CD8-positive, alpha-beta T cell (primary cell): ENCODE measurements at places on chromosomes 12 and 14.

GRCh38 chr14:56342494-56342942 lies 224.3 kb downstream of the PELI2 start:
- no peak for DNase-seq

- DNase-seq, result no peak
These were observed 202.7 kb downstream of the RASSF9 start for GRCh38 chr12:85633491-85633890.

DNA sequence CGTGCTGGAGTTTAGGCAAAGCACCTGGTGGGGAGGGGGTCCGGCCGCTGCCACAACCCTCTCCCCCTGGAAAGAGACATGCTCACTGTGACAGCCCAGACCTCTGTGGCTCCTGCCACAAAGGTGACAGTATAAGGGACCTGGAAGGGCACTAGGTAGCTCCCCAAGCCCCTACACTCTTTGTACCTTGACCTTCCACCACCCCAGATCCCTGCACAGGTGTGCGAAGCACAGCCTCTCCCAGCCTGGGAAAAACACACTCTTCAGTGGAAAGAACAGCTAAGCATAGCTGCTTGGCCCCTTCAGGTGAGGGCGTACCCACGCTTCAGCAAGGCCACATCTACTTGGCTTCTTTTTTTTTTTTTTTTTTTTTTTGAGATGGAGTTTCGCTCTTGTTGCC lies 4.9 kb upstream of the PLA2G1B start:
- no peak for DNase-seq

DNA sequence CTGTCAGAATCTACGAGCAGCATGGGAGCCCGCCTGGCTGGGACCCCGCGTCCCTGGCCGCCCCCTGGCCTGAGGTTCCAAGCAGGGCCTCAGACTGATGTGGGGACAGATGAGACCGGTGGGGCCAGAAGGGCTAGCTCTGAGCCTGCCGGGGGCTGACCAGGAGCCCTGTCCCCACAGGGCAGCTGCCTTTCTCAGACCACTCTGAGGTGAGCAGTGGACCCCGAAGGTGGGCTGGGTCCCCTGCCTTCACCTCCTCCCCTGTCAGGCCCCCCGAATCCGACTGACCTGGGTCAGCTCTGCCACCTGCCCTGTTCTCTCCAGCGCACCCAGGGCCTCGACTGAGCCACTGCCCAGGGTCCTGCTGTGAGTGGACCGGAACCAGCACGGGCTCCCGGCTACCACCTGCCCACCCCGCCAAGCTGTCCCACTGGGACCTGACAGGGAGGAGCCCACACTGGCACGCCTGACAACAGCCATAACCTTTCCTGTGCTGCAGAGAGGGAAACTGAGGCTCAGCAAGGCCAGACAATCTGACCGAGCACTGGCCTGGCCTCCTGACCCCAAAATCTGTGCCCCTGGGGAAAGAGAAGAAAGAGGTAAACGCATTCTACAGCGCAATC lies 29.7 kb upstream of the TMEM179 start:
- no peak for DNase-seq

DNA sequence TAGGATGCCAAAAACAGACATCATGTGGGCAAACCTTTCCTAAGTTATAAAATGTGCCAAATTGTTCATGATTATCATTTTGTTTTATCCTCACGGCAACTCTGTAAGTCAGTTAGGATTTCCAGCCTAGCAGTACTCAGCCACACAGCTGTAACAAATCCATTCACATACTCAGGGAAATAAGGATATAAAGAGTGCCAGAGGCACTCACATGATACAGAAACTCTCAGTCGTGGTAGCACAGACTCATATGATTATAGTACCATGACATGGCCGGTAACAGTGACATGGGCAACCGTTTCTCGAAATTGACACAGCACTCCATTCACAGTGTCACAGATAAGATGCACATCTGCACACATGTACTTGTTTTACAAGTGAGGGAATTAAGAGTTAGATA lies 344.2 kb downstream of the LRIG3 start:
- DNase-seq, result no peak

GRCh38 chr12:2625289-2625612 lies 169.5 kb upstream of the FKBP4 start:
- no peak for DNase-seq

GRCh38 chr12:6914947-6915788 lies 788 bp downstream of the ENO2 start:
- no peak for DNase-seq

DNA sequence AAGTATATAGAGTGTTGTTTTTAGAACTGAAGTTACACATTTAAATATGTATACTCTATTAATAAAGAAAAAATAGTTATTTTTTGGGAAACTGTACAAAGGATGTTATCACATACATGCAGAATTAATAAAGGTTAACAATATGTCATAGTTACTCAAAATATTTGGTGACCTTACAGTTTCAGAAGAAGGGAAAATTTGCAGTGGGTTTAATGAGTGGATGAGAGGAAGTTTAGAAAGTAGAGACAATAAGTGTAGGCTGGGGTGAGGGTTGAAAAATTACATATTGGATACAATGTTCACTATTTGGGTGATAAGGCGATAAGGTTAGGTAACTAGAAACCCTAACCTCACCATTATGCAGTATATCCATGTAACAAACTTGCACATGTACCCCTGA lies 13.5 kb downstream of the WNK1 start:
- DNase-seq, result no peak

- DNase-seq, result no peak
These were observed 506.0 kb upstream of the TMEM132C start for GRCh38 chr12:127760996-127761395.

DNA sequence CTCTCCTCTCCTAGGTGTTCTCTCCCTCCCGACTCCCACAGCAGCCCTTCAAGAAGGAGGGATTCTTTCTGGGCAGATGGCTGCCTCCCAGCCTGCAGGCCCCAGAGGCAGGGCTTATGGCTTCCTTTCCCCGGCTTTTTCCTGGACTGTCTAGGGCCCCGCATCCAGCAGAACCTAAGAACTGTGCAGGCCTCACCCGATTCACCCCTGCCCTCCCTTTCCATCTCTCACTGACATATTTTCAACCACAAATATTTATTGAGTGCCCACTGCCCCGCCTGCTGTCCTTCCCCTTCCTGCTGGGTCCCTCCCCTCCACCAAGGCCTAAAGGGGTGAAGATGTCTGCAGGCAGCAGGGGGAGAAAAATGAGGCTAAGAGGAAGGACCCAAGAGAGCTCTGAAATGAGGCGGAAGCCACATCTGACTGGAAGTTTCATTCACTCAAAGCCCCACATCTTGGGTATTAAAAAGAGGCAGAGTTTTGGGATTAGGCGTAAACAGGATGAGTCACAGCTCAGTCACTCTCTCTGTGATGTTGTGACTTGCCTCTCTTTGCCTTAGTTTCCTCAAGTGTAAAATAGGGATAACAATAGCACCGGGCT lies 2.9 kb downstream of the SCNN1A start:
- no peak for DNase-seq

- DNase-seq, result no peak
These were observed 12.2 kb upstream of the NR2C1 start for GRCh38 chr12:95085612-95086011.

- no peak for DNase-seq
These were observed 43.8 kb downstream of the EVL start for GRCh38 chr14:100108840-100109593.

GRCh38 chr14:65658202-65658601 lies 245.7 kb downstream of the FUT8 start:
- DNase-seq, result no peak

DNA sequence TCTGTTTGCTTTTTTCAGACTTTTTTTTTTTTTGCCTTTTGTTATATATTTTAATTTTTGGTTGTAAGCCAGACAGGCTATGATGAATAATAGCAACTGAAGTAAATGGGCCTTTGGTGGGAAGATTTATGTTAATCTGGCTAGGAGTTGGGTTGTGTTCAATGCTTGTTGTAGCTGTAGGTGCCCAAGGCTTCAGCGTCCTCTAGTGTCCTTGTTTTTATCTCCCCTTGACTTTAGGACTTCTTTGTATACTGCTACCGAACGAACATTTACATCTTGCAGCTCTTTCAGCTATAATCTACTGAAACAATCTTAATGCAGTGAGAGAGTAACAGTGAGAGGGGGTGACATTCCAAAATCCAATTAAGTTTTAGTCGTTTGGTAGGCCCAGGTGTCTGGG lies 848.4 kb upstream of the FBXO33 start:
- no peak for DNase-seq

DNA sequence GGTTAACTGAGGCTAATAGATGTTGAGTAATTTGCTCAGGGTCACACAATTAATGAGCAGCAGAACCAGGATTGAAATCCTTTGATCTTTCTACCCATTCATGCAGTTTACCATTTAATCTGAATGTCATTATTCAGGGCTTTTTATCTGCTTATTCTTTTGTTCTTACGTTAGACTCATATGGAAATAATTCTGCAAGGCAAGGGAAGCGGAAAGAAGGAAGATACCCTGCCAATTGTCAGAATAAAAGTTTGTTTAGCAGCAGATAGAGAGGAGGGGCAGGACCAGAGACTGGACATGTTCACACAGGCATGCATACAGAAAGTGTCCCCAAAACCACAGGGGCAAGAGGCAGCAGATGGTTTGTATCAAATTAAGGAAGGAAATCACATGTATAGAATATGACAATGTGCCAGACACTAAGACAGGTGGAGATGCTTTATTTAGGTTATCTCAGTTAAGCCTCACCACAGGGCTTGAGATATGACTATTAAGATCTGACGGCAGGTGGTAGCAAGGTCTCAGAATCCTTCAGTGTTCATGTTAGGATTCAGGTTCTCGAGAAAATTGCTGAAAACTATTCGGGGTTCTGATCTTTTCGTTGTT lies 29.8 kb downstream of the BRMS1L start:
- no peak for DNase-seq

GRCh38 chr14:100199240-100199860 lies 39.6 kb upstream of the YY1 start:
- no peak for DNase-seq

DNA sequence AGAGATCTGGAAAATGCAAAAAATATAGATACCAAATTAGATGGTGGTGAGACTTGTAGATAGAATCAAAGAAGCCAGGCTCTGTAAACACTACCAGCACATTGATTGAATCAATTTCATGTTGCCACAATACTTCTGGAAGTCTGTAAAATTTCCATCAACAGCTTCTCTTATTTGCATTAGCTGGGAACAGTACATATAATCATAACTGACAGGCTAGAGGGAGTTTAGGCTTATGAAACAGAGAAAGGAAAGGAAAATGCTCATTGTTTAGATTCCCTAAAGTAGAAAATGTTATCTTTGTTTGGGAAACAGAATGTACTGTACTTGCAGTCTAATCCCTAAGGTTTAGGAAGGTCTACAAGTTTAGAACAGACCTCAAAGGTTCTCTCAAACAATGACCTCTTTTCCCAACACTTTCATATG lies 335.2 kb downstream of the CEP128 start:
- no peak for DNase-seq

GRCh38 chr12:132461526-132461925 lies 28.4 kb upstream of the FBRSL1 start:
- DNase-seq, result no peak

GRCh38 chr14:73773441-73774240 lies 59.5 kb upstream of the PNMA1 start:
- no peak for DNase-seq

DNA sequence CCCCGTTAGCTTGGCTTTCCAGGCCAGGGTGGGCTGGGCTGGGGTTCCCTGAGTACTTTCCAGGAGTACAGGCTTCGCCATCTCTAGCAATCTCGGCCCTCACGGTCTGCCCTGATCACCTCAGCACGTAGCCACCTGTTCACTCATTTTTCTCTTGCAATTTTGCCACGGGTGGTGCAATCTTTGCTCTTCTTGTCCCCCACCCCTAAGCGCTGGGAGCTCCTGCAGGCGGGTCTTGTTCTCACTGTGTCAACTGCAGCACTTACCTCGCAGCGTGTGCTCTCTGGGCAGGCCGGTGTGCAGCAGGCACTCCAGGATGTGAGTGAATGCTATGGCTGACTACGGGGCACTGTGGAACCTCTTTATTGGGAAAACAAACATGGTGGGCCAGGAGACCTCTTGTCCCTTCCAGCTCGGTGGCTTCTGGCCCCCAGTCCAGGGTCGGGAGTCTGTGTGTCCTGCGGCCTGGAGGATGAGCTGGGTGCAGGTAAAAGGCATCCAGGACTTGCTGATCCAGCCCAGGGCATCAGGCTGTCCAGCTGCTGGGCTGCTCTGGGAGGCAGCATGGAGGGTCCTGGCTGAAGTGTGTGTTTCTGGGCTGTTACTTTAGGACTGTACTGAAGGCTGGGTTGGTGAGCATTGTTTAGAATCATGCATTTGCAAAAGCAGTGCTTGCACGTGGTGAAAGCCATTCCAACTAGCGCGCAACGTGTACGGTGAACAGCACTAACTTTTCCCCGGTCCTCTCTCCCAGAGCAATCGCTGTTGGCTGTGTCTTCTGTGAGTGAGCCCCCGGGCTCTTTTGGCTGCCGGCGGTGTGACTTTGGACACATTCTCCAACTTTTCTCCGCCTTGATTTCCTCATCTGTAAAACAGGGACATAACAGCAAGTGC lies 1.5 kb upstream of the ULK1 start:
- DNase-seq, result no peak

GRCh38 chr14:21974741-21975140 lies 301.1 kb upstream of the OR4E1 start:
- no peak for DNase-seq

DNA sequence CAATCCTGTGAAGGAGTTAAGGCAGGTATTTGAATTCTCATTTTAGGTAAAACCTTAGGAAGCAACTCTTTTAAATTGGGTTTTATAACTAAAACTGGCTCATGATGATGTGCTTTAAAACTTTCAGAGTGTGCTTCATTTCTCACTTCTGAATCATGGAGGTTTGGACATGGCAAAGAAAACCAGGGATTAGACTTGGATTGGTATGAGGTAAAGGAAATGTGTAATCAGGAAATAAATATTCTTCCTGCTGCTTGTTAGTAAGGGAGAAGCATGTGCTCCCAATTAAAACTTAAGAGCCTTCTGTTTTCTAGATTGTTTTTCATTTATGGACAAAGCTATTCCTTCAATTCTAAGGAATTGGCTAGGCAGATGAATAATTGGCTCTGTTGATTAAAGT lies 57.4 kb downstream of the FBXO33 start:
- no peak for DNase-seq

GRCh38 chr12:71625476-71625875 lies 38.2 kb downstream of the ZFC3H1 start:
- DNase-seq, result no peak

DNA sequence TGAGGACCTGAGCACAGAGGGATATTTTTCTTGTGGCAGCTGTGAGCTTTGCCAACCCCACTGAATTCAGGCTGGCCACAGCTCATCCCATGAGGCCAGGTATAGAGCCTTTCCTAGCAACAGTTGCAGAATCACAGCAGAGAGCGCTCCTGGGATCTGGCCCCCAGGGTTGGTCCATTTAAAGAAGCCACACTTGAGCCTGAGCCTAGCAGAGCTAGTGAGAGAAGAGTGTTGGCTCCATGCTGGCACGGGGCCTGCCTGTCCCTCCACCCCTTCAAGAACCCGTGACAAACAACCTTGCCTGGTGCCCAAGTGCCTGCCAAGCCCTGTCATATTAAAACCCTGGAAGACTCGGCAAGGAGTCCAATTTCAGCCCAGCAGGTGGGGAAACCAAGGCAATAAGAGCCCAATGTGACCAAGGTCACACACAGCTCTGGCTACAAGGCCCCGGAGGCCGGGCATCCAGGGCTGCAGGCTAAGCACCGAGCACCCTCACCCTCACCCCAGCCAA lies 91.6 kb downstream of the LRRC74A start:
- DNase-seq, result no peak

- DNase-seq, result no peak
These were observed 78.5 kb upstream of the CSRP2 start for GRCh38 chr12:76957301-76957700.

- DNase-seq, result no peak
These were observed 3.0 kb downstream of the LUM start for GRCh38 chr12:91108196-91108755.

- DNase-seq, result no peak
These were observed 5.2 kb downstream of the IRF2BPL start for GRCh38 chr14:77023001-77023996.
